Esophagus muscularis mucosa (tissue), 4 donors: ENCODE measurements at places on chromosomes 12 and 14.
A peak's percentile ranks its signal among the peaks of the same experiment; 100 is the strongest.

DNA sequence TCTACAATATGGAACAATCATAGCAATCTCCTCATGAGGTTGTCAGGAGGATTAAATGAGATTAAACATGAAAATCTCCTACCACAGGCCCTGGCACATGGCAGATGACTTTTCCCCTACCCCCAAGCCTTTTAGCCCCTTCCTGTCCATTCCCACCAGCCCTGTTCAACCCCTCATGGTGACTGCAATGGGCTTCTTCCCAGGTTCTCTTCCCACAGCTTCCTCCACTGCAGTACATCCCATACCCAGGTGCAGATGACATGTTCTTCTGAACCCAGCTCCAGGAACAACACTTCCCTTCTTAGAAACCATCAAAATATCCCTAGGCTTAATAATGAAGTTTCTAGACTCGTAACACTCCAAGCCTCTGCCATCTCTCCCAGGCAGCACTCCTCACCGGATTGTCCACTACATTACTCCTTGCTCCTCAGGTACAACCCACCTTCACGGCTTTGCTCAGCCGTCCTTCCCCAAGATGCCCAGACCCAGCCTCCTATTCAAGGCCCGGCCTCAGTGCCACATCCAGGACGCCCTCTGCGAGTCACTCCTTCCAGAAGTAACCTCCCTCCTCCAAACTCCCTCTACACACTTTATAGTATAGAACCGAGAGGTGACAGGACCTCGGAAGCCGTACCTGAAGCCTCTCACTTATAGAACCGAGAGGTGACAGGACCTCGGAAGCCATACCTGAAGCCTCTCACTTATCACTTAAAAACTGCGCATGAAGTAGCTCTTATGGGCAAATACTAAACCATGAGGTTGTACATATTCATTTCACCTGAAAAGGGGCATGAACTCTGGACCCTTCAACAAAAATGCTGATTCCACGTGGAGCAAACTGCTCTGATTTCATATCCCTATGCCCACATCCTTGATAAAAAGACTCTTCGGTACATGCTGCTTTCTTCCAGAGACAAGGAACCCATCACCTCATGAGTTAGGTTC lies 1.5 kb downstream of the CRACR2A start:
- no peak overlapping the region for H3K27ac ChIP-seq
- H3K4me3 ChIP-seq, result peak overlapping the region; percentile 57
- peak; percentile 53 for DNase-seq
- H3K4me1 ChIP-seq, result peaks cover 21% of the 10 kb centered on the region

DNA sequence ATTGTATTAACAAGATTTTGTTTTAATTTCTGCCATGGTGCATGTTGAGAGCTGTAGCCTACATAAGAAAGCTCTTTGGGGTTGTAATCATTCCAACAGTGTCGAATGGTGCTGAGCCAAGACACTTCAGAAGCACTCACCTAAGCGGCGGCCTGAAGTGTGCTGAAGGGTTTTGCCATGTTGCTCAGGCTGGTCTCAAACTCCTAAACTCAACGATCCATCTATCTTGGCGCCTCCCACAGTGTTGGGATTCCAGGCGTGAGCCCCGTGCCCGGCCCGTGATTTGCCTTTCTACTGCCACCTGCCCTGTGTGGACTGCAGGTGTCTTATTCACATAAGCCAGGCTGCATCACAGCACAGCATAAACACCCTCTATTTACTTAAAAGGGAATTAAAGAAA lies 48.9 kb downstream of the AMN start:
- no peaks in the 10 kb centered on the region for H3K4me1 ChIP-seq
- no peaks in the 10 kb centered on the region for H3K27me3 ChIP-seq
- H3K36me3 ChIP-seq, result peaks cover 98% of the 10 kb centered on the region
- H3K4me3 ChIP-seq, result no peak overlapping the region
- no peak for DNase-seq

DNA sequence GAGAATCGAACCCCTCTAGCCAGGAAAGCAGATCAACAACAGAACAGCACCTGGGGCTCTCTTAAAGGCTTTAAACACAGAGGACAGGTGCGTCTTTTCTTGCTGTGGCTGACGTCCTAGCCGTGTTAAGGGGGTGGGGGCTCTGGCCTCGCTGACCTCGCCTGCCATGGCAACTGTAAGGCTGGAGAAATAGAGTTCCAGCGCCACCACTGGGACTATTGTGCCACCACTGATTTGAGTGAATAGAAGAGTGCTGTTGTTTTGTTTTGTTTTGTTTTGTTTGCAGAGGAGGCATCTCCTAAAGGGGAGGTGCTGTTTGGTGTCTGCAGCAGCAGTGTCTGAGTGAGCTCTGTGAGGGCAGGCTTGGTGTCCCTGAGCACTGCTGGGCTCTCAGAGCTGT lies 34.2 kb upstream of the PRMT8 start:
- no peak overlapping the region for H3K4me3 ChIP-seq
- no peaks in the 10 kb centered on the region for H3K27me3 ChIP-seq
- H3K4me1 ChIP-seq, result no peaks in the 10 kb centered on the region
- H3K27ac ChIP-seq, result no peak overlapping the region

DNA sequence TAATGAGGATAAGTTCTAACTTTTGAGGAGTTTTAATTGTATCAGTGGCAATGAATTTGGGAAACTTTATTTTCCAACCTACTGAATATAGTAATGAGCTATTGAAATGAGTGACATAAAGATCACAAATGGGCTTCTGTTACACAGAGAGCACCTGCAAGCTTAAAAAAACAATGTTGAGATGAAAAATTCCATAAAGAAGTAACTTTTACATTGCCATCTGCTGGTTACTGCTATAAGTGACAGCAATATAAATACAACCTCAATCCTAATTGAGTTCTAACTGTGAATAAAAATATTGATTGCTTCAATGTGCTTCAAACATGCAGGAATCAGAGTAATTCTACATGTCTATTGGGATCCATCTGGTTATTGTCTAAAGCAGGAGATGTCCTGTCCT lies 14.2 kb downstream of the WIF1 start:
- no peaks in the 10 kb centered on the region for H3K36me3 ChIP-seq
- DNase-seq, result no peak
- H3K27me3 ChIP-seq, result no peaks in the 10 kb centered on the region
- no peak overlapping the region for H3K4me3 ChIP-seq
- H3K27ac ChIP-seq, result no peak overlapping the region

DNA sequence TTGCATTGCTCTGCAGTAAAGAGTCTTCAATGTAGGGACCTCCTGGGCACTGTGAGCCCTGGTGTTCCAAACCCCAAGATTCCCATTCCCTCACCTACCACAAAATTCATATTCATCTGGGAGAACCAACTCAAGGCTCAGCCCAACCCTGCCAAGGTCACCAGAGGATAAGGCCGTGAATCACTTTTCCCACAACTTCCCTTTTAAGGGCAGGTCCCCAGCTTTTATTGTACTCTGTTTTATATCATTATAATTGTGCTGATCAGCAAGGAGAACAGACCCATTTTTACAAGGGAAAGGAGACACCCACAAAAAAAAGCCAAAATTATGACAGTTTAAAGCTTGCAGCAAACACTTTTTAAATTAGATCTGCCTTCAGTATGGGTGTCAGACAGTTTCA lies 363.0 kb upstream of the FKBP4 start:
- H3K4me1 ChIP-seq, result peaks cover 39% of the 10 kb centered on the region
- no peaks in the 10 kb centered on the region for H3K27me3 ChIP-seq
- DNase-seq, result no peak
- peak overlapping the region; percentile 51 for H3K27ac ChIP-seq
- no peak overlapping the region for H3K4me3 ChIP-seq

GRCh38 chr12:50568338-50569091 lies 63.7 kb downstream of the DIP2B start:
- peak overlapping the region; percentile 71 for H3K27ac ChIP-seq
- H3K4me1 ChIP-seq, result peaks cover 82% of the 10 kb centered on the region
- H3K27me3 ChIP-seq, result no peaks in the 10 kb centered on the region
- H3K4me3 ChIP-seq, result no peak overlapping the region
- no peak for DNase-seq
- no peaks in the 10 kb centered on the region for H3K36me3 ChIP-seq

DNA sequence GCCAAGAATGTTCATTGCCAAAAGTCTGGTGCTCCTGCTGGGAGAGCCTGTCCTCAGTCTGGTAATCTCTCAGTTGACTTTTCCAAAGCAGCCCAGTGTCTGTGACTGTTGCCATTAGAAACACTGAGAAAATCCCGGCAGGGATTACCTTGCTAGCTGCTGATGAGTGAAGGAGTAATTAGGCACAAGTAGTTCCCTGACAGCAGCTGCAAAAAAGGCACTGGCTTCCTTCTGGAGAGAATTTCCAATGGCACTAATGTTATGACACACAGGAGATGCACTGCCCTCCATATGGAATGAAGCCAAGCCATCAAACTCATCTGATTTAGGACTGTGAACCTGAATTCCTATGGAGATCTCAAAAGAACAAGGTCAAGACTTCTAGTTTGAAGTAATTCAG lies 1321.2 kb upstream of the SEL1L start:
- H3K27ac ChIP-seq, result no peak overlapping the region
- no peaks in the 10 kb centered on the region for H3K36me3 ChIP-seq
- DNase-seq, result no peak
- H3K27me3 ChIP-seq, result no peaks in the 10 kb centered on the region
- no peak overlapping the region for H3K4me3 ChIP-seq

DNA sequence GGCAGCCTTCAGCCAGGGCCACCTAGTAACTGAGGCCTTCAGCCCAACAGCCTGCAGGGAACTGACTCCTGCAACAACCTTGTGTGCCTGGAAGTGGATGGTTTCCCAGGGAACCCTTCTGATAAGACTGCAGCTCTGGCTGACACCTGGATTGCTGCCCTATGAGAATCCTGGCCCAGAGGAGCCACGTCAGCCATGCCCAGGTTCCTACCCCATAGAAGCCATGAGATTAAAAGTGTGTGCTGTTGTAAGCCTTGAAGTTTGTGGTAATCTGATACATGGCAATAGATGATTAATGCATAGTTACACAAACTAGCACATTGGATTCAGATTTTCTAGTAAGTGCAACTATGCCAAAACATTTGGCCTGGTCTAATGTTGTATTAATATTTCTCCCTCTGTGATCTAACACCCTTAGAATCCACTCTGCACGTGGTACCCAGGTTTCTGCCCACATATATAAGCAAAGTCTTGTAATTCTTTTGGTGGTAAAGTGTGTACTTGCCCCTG lies 64.8 kb upstream of the BEGAIN start:
- DNase-seq, result no peak
- H3K27me3 ChIP-seq, result peaks cover 13% of the 10 kb centered on the region
- no peaks in the 10 kb centered on the region for H3K36me3 ChIP-seq
- H3K4me3 ChIP-seq, result no peak overlapping the region
- H3K4me1 ChIP-seq, result peaks cover 8% of the 10 kb centered on the region

DNA sequence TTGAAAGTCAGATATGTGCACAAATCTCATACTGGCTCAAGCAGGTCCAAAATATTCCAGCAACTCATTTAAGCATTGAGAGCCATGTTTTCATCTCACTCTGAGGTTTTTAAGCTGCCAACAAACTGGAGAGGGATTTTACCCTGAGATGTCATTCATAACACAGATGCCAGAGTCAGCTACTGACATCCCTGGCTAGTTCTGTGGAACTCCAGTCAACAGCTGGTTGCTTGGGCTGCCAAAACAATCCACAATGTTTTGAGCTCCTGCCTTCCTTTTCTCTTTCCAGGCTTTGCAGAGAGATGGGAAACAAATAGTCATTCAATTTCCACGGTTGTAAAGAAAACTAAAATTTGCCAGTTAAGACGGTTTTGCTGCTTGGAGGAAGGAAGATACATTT lies 621.2 kb upstream of the FBXO33 start:
- no peak overlapping the region for H3K4me3 ChIP-seq
- no peak overlapping the region for H3K27ac ChIP-seq
- no peaks in the 10 kb centered on the region for H3K36me3 ChIP-seq
- no peaks in the 10 kb centered on the region for H3K4me1 ChIP-seq

- no peaks in the 10 kb centered on the region for H3K4me1 ChIP-seq
- DNase-seq, result no peak
- no peaks in the 10 kb centered on the region for H3K27me3 ChIP-seq
- H3K4me3 ChIP-seq, result no peak overlapping the region
- H3K27ac ChIP-seq, result no peak overlapping the region
These were observed 147.0 kb downstream of the PTPRO start for GRCh38 chr12:15469356-15469755.

DNA sequence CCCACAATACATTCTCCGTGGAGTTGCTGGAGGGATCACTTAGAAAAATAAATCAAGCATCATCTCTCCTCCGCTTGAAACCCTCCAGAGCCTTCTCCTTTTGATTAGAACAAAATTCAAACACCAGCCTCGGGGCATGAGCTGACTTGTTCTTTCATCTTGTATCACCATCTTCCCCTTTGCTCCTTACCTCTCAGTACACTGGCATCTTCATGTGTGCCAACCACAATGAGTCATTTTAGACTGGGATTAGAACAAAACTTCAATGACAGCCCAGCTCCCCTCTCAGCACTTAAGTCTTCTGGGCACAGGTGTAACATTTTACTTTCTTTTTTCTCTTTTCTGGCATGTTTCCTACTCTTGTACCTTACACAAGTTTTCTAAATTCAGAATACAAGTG lies 1159.2 kb upstream of the TMEM132C start:
- H3K4me1 ChIP-seq, result no peaks in the 10 kb centered on the region
- H3K27ac ChIP-seq, result no peak overlapping the region
- no peaks in the 10 kb centered on the region for H3K36me3 ChIP-seq
- no peak overlapping the region for H3K4me3 ChIP-seq

DNA sequence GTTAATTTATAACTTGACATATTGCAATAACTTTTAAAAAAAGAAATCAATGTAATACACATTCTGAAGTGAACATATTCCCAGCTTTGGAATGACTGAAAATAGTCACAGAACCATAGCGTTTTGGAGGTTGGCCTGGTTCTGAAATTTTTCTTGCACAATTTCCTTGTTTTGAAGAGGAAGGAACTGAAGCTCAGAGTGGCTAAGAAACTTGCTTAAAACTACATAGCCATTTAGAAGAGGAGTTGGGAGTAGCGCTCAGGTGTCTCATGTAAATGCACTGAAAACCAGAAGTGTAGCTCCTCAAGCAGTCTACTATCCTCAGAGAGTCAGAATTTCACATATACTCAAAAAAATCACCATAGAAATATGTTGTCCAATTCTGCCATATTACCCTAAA lies 41.2 kb downstream of the SLC38A1 start:
- DNase-seq, result no peak
- H3K4me3 ChIP-seq, result no peak overlapping the region
- no peaks in the 10 kb centered on the region for H3K27me3 ChIP-seq
- no peaks in the 10 kb centered on the region for H3K36me3 ChIP-seq

GRCh38 chr14:58292187-58292586 lies 6.2 kb upstream of the ARID4A start:
- no peak overlapping the region for H3K4me3 ChIP-seq
- no peak overlapping the region for H3K27ac ChIP-seq
- H3K4me1 ChIP-seq, result peaks cover 70% of the 10 kb centered on the region
- no peaks in the 10 kb centered on the region for H3K27me3 ChIP-seq
- no peak for DNase-seq

DNA sequence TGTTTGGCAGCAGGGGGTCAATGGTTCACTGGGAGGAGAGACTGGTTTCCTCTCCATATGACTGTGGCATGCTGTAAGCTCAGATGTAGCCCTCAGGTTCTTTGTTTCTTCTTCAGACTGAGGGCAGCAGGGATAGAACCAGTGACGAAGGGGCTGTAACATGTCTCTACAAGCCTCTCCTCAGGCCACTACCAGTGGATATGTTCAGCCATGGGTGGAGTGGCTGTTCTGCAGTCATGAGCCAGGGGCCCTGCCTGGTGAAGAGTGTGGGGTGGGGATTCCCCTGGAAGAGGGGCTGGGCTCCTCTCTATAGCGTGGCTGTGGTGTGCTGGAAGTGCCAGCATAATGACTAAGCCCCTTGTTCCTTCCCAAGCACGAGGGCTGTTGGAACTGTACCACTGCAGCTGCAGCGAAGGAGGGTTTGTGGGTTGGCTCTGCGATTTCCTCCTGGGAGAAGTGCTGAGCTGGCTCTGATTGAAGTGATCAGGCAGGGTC lies 55.8 kb downstream of the CMAS start:
- no peak overlapping the region for H3K4me3 ChIP-seq
- no peaks in the 10 kb centered on the region for H3K4me1 ChIP-seq
- H3K27ac ChIP-seq, result no peak overlapping the region
- H3K27me3 ChIP-seq, result no peaks in the 10 kb centered on the region
- no peak for DNase-seq
